H54 (cell line): ENCODE measurements at places on chromosomes 12 and 14.
A peak's percentile ranks its signal among the peaks of the same experiment; 100 is the strongest.

DNA sequence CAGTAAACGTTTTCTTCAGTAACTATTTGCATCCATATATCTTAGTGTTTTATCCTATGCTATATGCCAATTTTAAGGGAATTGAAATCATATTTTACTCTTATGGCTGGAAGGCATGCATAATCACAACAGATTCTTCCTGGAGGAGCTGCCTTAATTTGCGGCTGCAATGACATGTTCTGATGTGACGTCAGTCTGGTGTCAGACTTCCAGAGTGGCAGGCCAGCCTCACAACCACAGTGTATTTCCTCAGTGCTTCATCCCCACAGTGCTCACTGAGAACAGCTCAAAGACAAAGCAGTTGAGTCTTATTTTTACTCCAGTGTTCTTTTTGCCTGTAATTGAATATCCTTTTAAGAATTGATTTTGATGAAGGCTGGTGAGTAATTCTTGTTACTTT is 107.1 kb downstream of the PLEKHA5 start:
- DNase-seq: no peak

DNA sequence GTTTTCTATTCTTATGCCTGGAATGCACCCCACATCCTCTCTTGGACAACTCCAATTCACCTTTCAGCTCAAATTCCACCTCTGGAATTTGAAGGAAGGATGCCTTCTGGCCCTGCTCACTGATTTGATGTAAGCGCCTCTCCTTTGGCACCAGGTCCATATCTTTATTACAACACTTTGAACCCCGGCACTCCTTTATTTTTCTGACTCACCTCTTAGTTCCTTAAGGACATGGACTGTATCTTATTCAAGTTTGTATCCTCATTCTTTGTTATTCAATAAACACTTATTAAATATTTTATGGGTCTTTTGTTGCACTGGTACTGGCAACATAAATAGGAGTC is 3.1 kb downstream of the GALC start:
- DNase-seq: no peak

GRCh38 chr12:56119361-56119796 is 1.3 kb downstream of the ZC3H10 start:
- peak; percentile 61 for DNase-seq

DNA sequence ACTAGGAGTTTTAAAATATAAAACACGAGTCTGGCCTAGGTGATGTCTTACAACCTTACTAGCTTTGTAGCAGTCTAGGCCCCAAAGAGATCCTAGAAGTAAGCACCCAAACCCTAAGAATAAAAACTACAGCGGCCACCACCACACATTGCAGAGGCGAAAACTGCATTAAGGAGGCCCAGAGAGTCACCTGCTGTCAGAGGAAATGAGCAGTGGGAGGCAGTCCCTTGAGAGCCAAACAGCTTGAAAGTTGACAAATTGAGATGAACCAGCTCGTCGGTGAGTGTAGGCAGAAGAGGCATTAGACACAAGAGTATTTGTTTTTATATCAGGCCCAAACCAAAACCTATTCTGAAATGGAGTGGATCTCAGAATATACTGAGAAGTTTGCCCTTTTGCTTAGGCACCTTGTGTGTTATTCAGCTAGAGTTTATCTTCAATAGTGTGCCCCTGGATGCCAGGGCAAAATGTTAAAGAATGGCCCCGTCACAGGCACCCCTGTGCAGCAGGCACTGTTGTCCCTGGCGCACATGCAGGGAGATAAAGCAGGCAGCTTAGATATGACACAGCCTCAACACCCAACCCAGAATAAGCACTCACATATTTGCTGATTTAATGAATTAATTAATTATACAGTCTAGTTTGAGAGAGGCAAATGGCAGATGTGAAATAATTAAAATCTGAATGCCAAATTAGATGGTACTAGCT is 56.7 kb downstream of the TTC7B start:
- no peak for DNase-seq
